ENCODE measurements at places on chromosomes 7 and 10.

DNA sequence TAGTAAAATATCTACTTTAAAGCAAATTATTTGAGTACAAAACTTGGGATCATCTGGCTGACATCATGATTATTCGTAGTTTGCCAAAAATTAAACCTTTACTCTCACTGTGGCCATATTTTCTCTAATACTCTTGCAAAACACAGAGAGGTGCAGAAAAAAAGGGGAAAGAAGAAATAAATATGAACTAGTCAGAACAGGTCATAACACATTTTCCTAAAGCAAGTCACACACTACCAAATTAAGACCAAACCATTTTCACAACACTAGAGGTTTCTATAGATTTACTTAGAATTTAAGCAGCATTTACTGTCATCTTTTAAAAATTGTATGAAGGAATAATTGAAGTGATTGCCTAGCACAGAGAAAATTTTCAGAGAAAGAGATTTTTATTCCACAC is 726.1 kb downstream of the SORCS1 start:
- H3K36me3 ChIP-seq = no peaks in the 10 kb centered on the region
- H3K4me3 ChIP-seq = no peak overlapping the region
- H3K27ac ChIP-seq = no peak overlapping the region
- no peaks in the 10 kb centered on the region for H3K27me3 ChIP-seq
- no peak for DNase-seq

- H3K4me1 ChIP-seq = no peaks in the 10 kb centered on the region
- H3K27me3 ChIP-seq = no peaks in the 10 kb centered on the region
- no peak overlapping the region for H3K27ac ChIP-seq
- DNase-seq = no peak
- H3K4me3 ChIP-seq = no peak overlapping the region
Observed at GRCh38 chr10:89307269-89307577, 5.4 kb downstream of the IFIT2 start.

DNA sequence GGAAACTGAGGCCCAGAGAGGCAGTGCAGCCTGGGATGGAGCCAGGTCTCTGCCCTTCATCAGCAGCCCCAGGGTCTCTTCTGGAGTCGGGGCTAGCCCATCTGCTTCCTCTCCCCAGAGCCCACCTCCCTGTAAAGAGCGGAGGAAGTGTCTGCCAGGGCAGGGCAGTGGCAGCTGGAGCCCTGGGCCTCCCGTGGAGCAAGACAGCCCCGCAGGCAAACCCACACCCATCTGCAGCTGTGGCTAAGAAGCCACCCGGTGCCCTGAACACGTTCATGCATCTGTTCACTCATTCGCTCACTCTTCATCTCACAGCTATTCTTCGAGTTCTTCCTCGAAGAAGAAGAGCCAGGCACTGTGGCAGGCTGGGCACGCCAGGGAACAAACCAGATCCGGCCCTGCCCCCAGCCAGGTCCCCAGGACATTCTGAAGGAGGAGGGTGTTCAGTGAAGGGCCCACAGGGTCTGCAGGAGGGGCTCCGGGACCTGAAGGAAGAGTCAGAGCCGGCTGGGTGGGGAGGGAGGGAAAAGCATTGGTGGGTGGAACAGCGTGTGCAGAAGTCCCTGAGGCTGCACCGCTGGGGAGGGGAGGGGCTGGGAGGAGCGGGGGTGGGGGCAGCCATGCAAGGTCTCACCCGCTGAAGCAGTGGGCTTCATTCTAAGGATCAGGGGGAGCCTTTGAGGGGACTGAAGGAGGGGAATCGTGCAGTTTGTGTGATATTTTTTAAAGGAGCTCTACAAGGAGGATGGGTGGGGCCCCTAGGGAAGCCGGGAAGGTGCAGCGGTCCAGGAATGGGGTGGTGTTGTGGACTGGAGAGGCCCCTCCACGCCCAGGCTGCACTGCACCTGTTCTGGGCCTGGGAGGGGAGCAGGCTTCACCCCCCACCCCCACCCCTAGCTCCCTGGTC is 99.1 kb downstream of the UNCX start:
- no peaks in the 10 kb centered on the region for H3K4me1 ChIP-seq
- H3K4me3 ChIP-seq = no peak overlapping the region
- H3K36me3 ChIP-seq = no peaks in the 10 kb centered on the region

DNA sequence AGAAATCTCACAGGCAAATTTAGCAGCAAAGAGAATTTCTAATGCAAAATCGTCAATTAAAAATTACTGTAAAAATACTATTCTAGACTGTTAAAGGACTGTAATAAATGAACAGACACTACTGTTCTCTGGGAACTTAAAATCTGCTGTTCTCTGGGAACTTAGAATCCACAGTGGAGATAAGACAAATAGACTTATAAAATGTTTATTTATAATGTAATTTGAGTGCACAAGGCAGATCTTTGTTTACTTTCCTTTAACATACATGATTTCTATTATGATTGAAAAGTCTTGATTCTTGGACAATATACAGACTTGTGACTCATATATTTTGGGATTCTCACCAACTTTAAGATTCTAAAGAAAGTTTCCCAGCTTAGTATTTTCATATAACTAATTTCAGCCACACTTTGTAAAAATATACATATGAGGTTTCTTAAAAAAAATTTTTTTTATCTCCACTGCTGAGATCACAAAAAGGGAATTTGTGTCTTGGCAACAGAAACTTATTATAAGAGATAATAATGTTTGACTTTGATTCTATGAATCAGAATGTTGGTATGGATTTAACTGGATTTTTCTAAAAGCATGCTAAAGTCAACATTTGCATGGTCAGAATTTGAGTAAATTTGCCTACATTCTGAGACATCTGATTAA is 166.3 kb upstream of the RHOBTB1 start:
- no peak for DNase-seq
- no peaks in the 10 kb centered on the region for H3K4me1 ChIP-seq
- H3K36me3 ChIP-seq = no peaks in the 10 kb centered on the region
- H3K27me3 ChIP-seq = no peaks in the 10 kb centered on the region
- H3K27ac ChIP-seq = no peak overlapping the region
- H3K4me3 ChIP-seq = no peak overlapping the region

- no peaks in the 10 kb centered on the region for H3K4me1 ChIP-seq
- no peaks in the 10 kb centered on the region for H3K27me3 ChIP-seq
- H3K27ac ChIP-seq = no peak overlapping the region
- no peak overlapping the region for H3K4me3 ChIP-seq
Observed at GRCh38 chr7:126449611-126450268, 803.0 kb downstream of the GRM8 start.

DNA sequence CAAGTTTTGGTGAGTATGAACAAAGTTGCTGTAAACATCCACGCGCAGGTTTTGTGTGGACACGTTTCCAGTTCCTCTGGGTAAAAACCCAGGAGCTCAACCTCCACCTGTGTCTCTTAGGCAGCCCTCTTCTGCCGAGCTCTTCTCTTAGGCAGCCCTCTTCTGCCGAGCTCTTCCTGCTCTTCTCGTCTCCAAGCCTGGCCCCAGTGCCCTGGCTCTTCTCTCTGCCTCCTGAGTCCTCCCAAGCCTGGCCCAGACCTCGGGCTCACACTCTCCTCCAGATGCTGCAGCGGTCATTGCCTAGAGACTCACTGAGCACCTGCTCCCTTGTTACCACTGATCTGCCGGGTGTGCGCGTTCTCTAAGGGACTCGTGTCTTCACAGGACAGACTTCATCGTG is 38.7 kb upstream of the BNIP3 start:
- H3K4me1 ChIP-seq = no peaks in the 10 kb centered on the region
- H3K27ac ChIP-seq = no peak overlapping the region
- no peak overlapping the region for H3K4me3 ChIP-seq
- H3K27me3 ChIP-seq = peaks cover 3% of the 10 kb centered on the region
- H3K36me3 ChIP-seq = no peaks in the 10 kb centered on the region

- H3K36me3 ChIP-seq = no peaks in the 10 kb centered on the region
- H3K27me3 ChIP-seq = no peaks in the 10 kb centered on the region
- DNase-seq = no peak
- H3K4me1 ChIP-seq = no peaks in the 10 kb centered on the region
- no peak overlapping the region for H3K27ac ChIP-seq
Observed at GRCh38 chr10:91313-91712, 42.2 kb upstream of the TUBB8 start.

DNA sequence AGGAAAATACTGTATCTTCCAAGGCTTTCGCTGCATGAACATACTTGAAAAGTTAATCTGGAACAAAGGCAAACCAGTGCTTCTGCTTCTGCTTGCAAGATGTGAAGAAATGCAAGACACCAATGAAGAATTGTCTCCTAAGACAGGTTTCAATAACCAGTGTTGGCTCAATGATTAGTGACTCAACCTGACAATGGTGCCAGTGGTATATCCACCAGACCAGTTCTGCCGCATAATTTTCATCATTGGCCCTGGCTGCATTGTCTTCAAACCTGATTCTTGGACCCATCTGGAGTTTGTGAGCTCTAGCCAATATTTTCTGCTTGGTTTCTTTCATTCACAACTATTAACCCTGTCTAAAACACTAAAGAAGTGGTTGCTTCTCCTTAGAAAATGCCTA is 13.6 kb upstream of the STAMBPL1 start:
- H3K27ac ChIP-seq = no peak overlapping the region
- no peak for DNase-seq
- no peaks in the 10 kb centered on the region for H3K4me1 ChIP-seq
- H3K4me3 ChIP-seq = no peak overlapping the region

- no peaks in the 10 kb centered on the region for H3K27me3 ChIP-seq
- DNase-seq = no peak
- no peak overlapping the region for H3K4me3 ChIP-seq
- H3K4me1 ChIP-seq = peaks cover 3% of the 10 kb centered on the region
- no peaks in the 10 kb centered on the region for H3K36me3 ChIP-seq
- no peak overlapping the region for H3K27ac ChIP-seq
Observed at GRCh38 chr10:61188691-61189090, 244.7 kb upstream of the RHOBTB1 start.

All from uterus (tissue), 4 donors.